Activated naive CD8-positive, alpha-beta T cell treated with anti-CD3 and anti-CD28 coated beads, Interleukin-2, amount 10 ng/mL, durations not matched to agents 7 days and 5 days (primary cell): ENCODE measurements at places on chromosomes 5 and 9. TPM values are rescaled to one million over a fixed set of nuclear protein-coding genes. Genes with fewer than 3 reads are reported as not detected.

GRCh38 chr9:75993434-75993833, 103.0 kb downstream of the PCSK5 start:
- no peaks in the 10 kb centered on the region for H3K4me1 ChIP-seq
- H3K27me3 ChIP-seq: no peaks in the 10 kb centered on the region
- no peak overlapping the region for H3K4me3 ChIP-seq

GRCh38 chr9:10678010-10678409, 65.2 kb upstream of the PTPRD start:
- no peak overlapping the region for H3K27ac ChIP-seq
- H3K36me3 ChIP-seq: no peaks in the 10 kb centered on the region
- no peak overlapping the region for H3K4me3 ChIP-seq
- no peaks in the 10 kb centered on the region for H3K4me1 ChIP-seq
- no peaks in the 10 kb centered on the region for H3K27me3 ChIP-seq

DNA sequence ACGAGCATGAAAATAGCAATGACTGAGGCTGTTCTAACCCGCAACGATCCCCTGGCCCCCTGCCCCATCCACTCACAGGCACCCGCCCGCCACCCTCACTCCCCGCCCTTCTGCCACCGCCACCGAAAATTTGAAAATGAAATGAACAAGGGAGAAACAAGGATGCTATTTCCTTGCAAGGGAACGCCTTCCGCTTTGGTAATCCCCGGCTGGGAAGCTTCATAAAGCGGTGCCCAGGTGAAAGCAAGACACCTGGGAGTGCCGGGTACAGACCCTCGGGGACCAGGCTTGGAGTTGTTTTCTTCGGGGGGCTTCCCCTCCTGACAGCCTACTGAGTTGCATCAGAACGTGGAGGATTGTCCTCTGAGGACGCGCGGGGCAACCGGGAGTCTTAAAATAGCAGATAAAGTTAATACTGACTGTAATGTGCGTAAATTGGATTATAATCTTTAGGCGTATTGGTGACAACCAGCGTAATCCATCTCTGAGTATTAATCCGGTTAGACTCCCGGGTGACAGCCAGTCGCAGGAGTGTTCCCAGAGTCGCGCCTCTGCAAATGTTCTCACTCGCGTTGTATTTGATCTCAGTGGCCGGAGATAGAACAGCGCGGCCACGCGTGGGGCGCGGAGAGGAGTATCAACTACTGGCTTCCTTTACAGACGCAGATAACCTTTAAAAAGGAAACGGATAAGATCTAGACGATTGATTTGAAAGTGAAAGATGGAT, 885 bp upstream of the MLLT3 start:
- H3K27ac ChIP-seq: peak overlapping the region; percentile 97
- peak; percentile 74 for DNase-seq
- H3K27me3 ChIP-seq: no peaks in the 10 kb centered on the region
- peak overlapping the region; percentile 95 for H3K4me3 ChIP-seq
- peaks cover 27% of the 10 kb centered on the region for H3K4me1 ChIP-seq

GRCh38 chr9:107693625-107694326, 204.2 kb upstream of the KLF4 start:
- H3K27ac ChIP-seq: no peak overlapping the region
- no peaks in the 10 kb centered on the region for H3K36me3 ChIP-seq
- DNase-seq: no peak
- no peak overlapping the region for H3K4me3 ChIP-seq
- H3K27me3 ChIP-seq: no peaks in the 10 kb centered on the region

Gene SPATA31D4
- total RNA-seq: not detected

Gene EIF4E1B
- not detected for total RNA-seq

DNA sequence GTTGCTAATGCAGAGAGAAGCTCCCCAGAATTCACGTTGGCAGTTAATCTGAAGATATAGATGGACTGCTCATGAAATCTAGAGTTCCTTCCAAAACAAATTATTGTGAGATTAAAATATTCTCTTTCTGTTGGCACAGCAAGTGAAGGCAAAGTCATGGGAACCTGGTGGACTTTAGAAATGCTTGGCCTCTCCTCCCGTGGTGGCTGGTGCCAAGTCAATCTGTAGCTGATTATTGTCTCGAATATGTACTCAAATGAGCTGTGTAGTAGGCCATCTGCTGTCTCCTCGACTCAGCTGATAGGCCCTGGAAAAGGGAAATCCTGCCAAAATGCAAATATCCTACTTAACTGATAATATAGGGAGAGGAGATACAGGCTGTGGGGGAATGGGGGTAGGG, 69.3 kb downstream of the DAPK1 start:
- H3K27ac ChIP-seq: no peak overlapping the region
- H3K4me1 ChIP-seq: no peaks in the 10 kb centered on the region
- no peak overlapping the region for H3K4me3 ChIP-seq
- H3K36me3 ChIP-seq: no peaks in the 10 kb centered on the region

DNA sequence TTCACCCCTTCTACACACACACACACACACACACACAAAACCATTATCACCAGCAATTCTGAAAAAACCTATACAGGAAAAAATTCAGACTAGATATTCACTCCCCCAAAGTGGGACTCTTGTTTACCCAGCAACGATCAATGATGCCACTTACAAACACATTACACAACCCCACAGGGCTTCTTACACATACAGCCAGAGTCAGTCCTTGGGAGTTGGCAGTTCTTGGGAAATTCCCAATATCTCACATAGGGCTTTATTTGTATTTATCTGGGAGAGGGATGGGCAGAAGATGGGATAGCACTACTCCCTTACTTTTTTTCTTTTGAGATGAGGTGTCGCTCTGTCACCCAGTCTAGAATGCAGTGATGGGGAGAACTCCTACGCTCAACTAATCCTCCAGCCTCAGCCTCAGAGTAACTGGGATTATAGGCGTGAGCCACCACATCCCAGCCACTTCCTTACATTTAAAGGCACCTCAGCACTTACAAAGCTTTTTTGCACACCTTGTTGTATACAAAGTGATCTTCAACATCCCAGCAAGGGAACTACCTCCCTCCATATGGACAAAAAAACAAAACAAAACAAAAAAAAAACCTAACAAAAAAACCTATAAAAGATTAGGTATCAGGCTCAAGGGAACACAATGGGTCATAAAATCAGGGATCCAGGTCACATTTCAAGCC, 168.4 kb downstream of the TSSK1B start:
- DNase-seq: no peak
- H3K27me3 ChIP-seq: peaks cover 6% of the 10 kb centered on the region
- peaks cover 3% of the 10 kb centered on the region for H3K4me1 ChIP-seq
- no peak overlapping the region for H3K27ac ChIP-seq
- H3K36me3 ChIP-seq: no peaks in the 10 kb centered on the region

- peaks cover 44% of the 10 kb centered on the region for H3K4me1 ChIP-seq
- no peak overlapping the region for H3K4me3 ChIP-seq
- peak overlapping the region; percentile 58 for H3K27ac ChIP-seq
- no peak for DNase-seq
These were observed 6.9 kb downstream of the RPL37 start for GRCh38 chr5:40828021-40828631.

GRCh38 chr9:132857616-132858342, 20.3 kb downstream of the AK8 start:
- peaks cover 29% of the 10 kb centered on the region for H3K27me3 ChIP-seq
- H3K4me1 ChIP-seq: peaks cover 13% of the 10 kb centered on the region
- no peaks in the 10 kb centered on the region for H3K36me3 ChIP-seq

GRCh38 chr9:108640230-108640629, 215.6 kb downstream of the ACTL7B start:
- peaks cover 7% of the 10 kb centered on the region for H3K27me3 ChIP-seq
- no peak for DNase-seq
- no peak overlapping the region for H3K4me3 ChIP-seq

DNA sequence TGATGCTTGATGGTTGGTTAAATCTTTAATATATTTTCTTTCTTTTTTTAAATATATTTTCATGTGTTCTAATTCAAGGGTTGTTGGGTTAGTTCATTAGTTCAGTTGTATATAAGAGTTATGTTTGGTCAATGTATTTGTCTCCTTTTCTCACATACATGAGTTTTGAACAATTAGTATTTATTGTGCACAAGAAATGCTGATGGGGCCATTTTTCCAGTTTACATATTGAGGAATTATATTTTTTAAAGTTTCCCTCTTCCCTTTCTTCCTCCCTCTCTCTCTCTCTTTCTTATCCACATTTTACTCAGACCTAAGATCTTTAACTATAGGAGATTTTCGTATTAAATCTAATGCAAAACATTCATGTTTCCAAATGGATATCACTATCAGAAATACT, 74.0 kb downstream of the LNPEP start:
- H3K27ac ChIP-seq: peak overlapping the region; percentile 14
- no peaks in the 10 kb centered on the region for H3K27me3 ChIP-seq
- no peak overlapping the region for H3K4me3 ChIP-seq
- peaks cover 23% of the 10 kb centered on the region for H3K4me1 ChIP-seq
- peaks cover 38% of the 10 kb centered on the region for H3K36me3 ChIP-seq
- no peak for DNase-seq

Gene GRM6
- not detected for total RNA-seq

Gene SPATA31A3
- total RNA-seq: not detected

GRCh38 chr5:115214541-115214940, 44.8 kb upstream of the TRIM36 start:
- no peaks in the 10 kb centered on the region for H3K27me3 ChIP-seq
- no peak for DNase-seq
- H3K27ac ChIP-seq: no peak overlapping the region
- H3K4me1 ChIP-seq: peaks cover 6% of the 10 kb centered on the region
- no peak overlapping the region for H3K4me3 ChIP-seq
- H3K36me3 ChIP-seq: peaks cover 17% of the 10 kb centered on the region

Gene DNAJA1
- total RNA-seq: 102 TPM

Gene MCC
- total RNA-seq: 4.4 TPM

Gene SLC46A2
- total RNA-seq: not detected

Gene SLC25A48
- total RNA-seq: not detected

Gene ACOT12
- total RNA-seq: not detected

Gene FAM200C
- total RNA-seq: 0.71 TPM

Gene BHMT2
- total RNA-seq: not detected

DNA sequence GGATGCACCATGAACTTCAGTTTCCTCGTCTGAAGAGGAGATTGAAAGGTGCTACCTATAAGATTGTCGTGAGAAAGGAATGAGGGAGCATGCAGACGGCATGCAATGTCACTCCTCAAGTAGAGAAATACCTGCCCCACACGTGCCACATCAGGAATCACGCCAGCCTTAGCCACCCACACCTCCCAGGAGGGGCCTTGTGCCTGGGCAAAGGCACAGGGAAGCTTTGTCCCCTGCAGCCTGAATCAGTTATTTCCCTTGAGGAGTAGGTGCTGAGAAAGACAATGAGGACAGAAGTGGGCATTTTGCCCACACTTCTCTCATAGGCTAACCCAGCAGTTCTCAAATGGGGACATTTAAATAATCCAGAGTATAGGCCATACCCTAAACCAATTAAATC, 31.0 kb downstream of the FSTL4 start:
- H3K36me3 ChIP-seq: no peaks in the 10 kb centered on the region
- H3K27me3 ChIP-seq: peaks cover 19% of the 10 kb centered on the region
- H3K27ac ChIP-seq: no peak overlapping the region

- peaks cover 7% of the 10 kb centered on the region for H3K27me3 ChIP-seq
- DNase-seq: no peak
- no peak overlapping the region for H3K27ac ChIP-seq
- peaks cover 7% of the 10 kb centered on the region for H3K36me3 ChIP-seq
- H3K4me1 ChIP-seq: no peaks in the 10 kb centered on the region
These were observed 47.3 kb downstream of the MTRR start for GRCh38 chr5:7916171-7916804.

Gene PCDHGA6
- 0.28 TPM for total RNA-seq

Gene FAM114A2
- total RNA-seq: 28.6 TPM

DNA sequence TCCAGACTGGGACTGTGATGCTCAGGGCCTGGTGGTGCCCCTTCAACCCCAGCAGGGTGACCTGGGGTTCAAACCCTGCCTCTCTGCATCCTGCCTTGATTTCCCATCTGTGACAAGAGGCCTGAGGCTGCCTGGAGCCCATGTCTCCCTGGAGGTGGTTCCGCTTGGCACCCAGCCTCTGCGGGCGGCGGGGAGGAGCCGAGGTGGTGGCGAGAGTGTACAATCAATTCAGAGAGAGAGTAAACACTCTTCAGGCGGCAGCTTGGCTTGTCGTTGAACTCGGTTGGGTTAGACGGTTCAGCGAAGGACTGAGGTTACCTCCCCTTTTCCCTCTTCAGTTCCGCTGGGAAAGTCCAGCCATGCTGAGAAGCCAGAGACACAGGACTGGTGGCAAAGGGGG, 39.3 kb downstream of the NTNG2 start:
- no peaks in the 10 kb centered on the region for H3K36me3 ChIP-seq
- H3K4me1 ChIP-seq: no peaks in the 10 kb centered on the region
- H3K4me3 ChIP-seq: no peak overlapping the region
- no peak for DNase-seq
- H3K27ac ChIP-seq: no peak overlapping the region

DNA sequence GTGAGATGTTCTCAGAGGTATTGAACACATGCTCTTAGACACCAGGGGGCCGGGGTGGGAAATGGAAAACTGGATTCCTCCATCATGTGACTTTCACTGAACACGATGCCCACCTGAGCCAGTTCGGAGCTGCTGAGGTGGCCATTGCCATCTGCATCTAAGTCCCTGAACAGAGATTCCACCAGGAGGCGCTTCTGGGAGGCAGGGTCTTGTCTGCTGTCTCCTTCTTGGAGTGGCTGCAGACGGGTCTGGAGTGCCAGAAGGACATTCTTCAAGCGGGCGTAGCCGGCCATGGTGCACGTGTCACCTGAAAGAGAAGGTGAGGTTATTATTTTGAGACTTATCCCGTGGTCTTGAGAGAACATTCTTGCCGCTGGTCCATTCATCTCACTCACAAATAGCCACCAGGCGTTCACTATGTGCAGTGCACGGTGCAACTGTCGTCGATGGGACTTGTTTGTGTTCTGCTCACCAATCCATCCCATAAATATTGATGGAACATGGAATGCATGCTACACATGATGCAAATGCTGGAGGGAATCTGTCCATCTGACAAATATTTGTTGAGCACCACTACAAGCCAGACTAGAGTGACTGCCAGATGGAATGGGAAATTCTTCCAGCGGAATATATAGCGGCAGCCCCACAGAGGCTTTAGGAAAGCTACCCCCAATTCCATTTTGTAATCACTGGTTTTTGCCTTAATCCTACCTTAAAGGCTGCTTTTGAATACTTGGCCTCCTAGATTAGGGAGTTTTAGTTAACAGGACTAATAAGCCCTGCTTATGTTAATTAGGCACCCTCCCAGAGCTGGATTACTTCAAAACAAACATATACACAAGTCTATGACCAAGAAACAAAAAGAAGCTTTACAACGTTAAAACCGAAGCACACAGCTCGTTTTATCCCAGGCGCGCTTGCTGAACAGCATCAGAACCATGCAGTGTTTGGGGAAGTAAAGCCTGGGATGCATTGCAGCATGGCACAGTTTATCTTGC, 264.8 kb downstream of the HSPA4 start:
- no peaks in the 10 kb centered on the region for H3K36me3 ChIP-seq
- H3K4me3 ChIP-seq: no peak overlapping the region
- H3K4me1 ChIP-seq: peaks cover 1% of the 10 kb centered on the region
- DNase-seq: no peak
